ENCODE measurements at places on chromosomes 4 and X. TPM values are rescaled to one million over a fixed set of nuclear protein-coding genes. Genes with fewer than 3 reads are reported as not detected.

BST1 gene
- total RNA-seq: 7.5 TPM

GRCh38 chrX:103066606-103067005 is 2.6 kb upstream of the BEX1 start:
- H3K27ac ChIP-seq: no peak overlapping the region
- no peaks in the 10 kb centered on the region for H3K4me1 ChIP-seq
- no peak for DNase-seq
- H3K36me3 ChIP-seq: no peaks in the 10 kb centered on the region

DNA sequence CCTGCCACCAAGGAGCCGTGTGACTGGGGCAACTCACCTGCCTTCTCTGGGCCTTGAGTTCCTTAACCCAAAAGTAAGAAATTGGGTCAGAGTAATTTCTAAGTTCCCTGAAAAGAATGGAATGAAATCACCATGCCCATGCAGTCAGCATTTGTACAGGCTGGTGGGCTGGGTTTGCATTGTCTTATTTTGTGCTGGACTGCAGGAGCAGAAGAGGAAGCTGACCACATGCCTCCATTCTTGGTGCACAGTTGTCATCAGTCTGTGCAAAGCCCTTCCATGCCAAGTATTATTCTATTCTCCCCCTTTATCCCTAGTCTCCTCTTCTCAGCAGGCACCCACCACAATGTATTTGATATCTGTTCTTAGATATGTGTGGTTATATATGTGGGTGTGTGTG is 56.3 kb downstream of the FHDC1 start:
- no peaks in the 10 kb centered on the region for H3K36me3 ChIP-seq
- no peak overlapping the region for H3K27ac ChIP-seq
- no peaks in the 10 kb centered on the region for H3K4me1 ChIP-seq
- DNase-seq: no peak

GPM6B gene
- 3.4 TPM for total RNA-seq

PNMA5 gene
- total RNA-seq: not detected

DNA sequence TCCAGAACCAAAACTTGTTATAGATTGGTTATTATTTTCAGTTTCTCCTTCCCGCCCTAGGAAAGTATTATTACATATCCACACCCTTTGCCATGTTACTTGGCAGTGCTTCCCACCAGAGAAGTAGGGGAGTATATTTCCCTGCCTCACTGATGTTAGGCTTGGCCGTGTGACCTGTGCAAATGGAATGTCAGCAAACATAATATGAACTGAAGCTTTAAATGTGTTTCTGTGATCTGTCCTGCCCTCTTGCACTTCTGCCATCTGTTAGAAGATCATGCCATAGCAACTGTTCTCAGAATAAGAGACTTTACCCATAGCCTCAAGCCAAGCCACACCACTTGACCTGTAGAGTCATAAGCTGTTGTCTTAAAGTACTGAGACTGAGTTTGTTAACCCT is 36.7 kb upstream of the NEUROG2 start:
- no peaks in the 10 kb centered on the region for H3K4me1 ChIP-seq
- no peak overlapping the region for H3K4me3 ChIP-seq
- H3K27ac ChIP-seq: no peak overlapping the region
- no peaks in the 10 kb centered on the region for H3K27me3 ChIP-seq
- DNase-seq: no peak
- no peaks in the 10 kb centered on the region for H3K36me3 ChIP-seq

- no peak overlapping the region for H3K4me3 ChIP-seq
- no peak for DNase-seq
- H3K27ac ChIP-seq: no peak overlapping the region
- H3K4me1 ChIP-seq: no peaks in the 10 kb centered on the region
Observed at GRCh38 chrX:14851526-14851925, 21.3 kb downstream of the FANCB start.

- no peak for DNase-seq
- peak overlapping the region; percentile 69 for H3K27ac ChIP-seq
- no peaks in the 10 kb centered on the region for H3K27me3 ChIP-seq
- peaks cover 11% of the 10 kb centered on the region for H3K4me1 ChIP-seq
- no peak overlapping the region for H3K4me3 ChIP-seq
Observed at GRCh38 chr4:153655928-153656327, 28.2 kb upstream of the TLR2 start.

MGAT4D gene
- not detected for total RNA-seq

GRCh38 chr4:26022346-26023202 is 108.6 kb downstream of the SMIM20 start:
- H3K27me3 ChIP-seq: no peaks in the 10 kb centered on the region
- no peaks in the 10 kb centered on the region for H3K36me3 ChIP-seq
- H3K27ac ChIP-seq: no peak overlapping the region
- DNase-seq: no peak

GRCh38 chrX:20506739-20507138 is 240.0 kb upstream of the RPS6KA3 start:
- DNase-seq: no peak
- no peak overlapping the region for H3K27ac ChIP-seq
- H3K4me1 ChIP-seq: no peaks in the 10 kb centered on the region
- peaks cover 47% of the 10 kb centered on the region for H3K27me3 ChIP-seq

DNA sequence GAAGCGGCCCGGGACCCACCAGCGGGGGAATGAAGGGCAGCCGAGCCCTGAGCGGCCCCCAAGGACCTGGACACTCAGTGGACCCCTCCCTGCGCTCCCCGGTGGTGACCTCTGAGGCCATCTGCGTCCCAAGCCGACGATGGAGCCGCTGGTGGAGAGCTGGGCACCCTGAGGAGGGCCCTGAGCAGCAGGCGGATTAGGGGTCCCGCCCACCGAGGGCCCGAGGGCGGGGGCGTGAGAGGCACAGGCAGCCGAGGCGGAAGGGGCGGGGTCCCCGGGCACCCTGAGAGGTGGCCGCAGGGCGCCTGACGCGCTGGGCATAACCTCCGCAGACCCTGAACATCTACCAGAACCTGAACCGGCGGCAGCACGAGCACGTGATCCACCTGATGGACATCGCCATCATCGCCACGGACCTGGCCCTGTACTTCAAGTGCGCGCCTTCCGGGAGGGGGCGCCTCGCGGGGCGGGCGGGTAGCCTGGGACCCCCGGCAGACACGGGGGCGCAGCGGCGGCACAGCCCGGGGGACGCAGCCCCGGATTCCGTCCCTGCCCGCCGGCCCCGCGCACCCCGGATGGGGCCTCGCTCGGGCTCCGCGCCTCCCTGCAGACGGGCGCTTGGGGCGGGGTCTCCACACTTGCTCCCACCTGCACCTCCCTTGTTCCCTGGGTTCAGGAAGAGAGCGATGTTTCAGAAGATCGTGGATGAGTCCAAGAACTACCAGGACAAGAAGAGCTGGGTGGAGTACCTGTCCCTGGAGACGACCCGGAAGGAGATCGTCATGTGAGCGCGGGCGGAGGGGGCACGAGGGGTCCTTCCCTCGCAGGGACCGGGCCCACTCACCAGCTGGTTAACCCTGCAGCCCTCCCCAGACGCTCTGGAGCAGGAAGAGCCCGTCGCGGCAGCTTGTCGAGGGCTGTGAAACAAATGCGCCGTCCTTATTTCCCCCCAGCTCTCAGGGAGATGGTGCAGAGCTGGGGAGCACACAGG is 10.3 kb downstream of the ATP5ME start:
- DNase-seq: peak; percentile 52
- H3K27me3 ChIP-seq: no peaks in the 10 kb centered on the region
- peak overlapping the region; percentile 80 for H3K4me3 ChIP-seq
- H3K27ac ChIP-seq: peak overlapping the region; percentile 44
- no peaks in the 10 kb centered on the region for H3K36me3 ChIP-seq

- H3K4me3 ChIP-seq: no peak overlapping the region
- H3K4me1 ChIP-seq: no peaks in the 10 kb centered on the region
- H3K27ac ChIP-seq: no peak overlapping the region
- no peak for DNase-seq
Observed at GRCh38 chr4:120293341-120293740, 226.7 kb upstream of the MAD2L1 start.

GDPD2 gene
- not detected for total RNA-seq

DNA sequence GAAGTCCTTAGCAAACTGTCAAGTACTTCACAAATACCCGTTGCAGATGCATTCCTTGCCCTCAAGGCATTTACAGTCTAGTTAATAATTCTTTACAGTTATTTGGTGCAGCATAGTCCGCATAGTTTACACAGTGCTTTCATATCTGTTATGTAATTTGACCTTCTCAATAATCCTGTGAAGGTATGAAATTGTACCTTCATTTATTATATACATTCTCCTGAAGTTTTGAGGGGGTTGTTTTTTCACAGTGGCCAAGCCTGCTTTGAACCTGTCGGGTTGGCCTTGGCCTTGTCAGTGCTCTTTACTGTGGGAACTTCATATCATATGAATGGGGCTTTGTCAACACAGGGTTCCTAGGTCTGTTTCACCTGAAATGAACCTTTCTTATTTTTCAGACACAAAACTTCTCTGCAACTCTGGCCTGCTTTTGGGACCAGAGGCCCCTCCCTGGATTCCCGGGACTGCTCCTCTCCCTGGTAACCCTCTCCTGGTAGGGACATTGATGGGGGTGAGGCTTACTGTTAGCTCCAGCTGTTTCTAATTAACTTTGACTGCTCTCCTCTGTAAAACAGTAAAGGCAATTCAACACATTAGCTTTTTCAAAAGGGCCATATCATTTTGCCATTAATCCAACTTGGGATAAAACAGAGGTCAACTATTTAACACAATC is 9.1 kb downstream of the IGFBP7 start:
- no peaks in the 10 kb centered on the region for H3K36me3 ChIP-seq
- no peaks in the 10 kb centered on the region for H3K27me3 ChIP-seq
- H3K4me1 ChIP-seq: no peaks in the 10 kb centered on the region
- H3K27ac ChIP-seq: peak overlapping the region; percentile 16
- DNase-seq: no peak
- no peak overlapping the region for H3K4me3 ChIP-seq

GRCh38 chr4:2816401-2816954 is 23.6 kb downstream of the SH3BP2 start:
- DNase-seq: no peak
- H3K4me1 ChIP-seq: peaks cover 3% of the 10 kb centered on the region
- H3K27me3 ChIP-seq: no peaks in the 10 kb centered on the region

DNA sequence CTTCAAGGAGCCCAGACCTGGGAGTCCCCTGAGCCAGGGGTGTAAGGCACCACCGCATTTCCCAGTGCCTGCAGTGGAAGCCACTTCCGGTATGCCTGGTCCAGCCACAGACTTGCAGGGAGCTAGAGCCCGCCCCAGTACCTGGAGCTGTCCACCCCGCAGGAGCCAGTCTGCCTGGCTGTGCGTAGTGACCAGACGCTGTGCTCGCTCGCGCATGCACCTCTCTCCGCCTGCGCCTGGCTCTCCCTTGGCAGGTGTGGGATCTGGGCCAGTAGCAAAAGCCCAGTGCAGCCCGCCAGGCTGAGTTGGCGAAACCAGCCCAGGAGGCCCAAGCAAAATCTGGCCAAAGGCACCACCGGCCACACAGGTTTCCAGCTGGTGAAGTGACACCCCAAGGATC is 973.7 kb upstream of the AGA start:
- no peaks in the 10 kb centered on the region for H3K27me3 ChIP-seq
- H3K27ac ChIP-seq: no peak overlapping the region
- H3K36me3 ChIP-seq: no peaks in the 10 kb centered on the region
- no peak for DNase-seq

QRFPR gene
- total RNA-seq: 1.3 TPM

Measured in breast epithelium (tissue), 4 donors.